ENCODE measurements at places on chromosomes 3 and 15.

DNA sequence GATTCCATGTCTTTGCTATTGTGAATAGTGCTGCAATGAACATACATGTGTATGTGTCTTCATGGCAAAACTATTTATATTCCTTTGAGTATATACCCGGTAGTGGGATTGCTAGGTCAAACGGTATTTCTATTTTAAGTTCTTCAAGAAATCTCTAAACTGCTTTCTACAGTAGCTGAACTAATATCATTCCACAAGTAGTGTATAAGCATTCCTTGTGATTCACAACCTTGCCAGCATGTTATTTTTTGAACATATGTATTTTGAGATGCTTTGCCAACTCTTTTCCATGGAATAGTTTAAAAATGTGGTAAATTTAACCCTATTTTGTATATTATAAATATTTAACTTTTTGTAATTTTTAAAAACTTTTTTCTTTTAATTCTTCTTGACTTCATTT lies 592.7 kb upstream of the NAALADL2 start:
- no peak for DNase-seq

DNA sequence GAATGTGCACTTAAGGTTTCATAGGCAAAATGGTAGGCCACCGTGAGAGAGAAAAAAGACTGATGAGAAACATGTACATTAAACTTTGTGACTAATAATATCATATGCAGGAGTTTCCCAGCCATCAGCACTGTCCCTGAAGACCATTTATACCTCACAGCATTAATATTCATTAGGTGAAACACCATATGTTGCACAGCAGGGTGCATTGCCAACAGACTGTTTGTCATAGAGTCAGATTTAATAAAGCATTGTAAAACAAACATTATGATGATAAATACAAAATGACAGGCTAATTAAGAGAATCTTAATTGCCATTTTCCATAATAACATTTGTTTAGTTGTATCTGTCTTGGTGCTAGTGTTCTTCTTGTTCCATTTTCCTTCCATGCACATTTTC lies 578.3 kb downstream of the EPHA3 start:
- DNase-seq = no peak

DNA sequence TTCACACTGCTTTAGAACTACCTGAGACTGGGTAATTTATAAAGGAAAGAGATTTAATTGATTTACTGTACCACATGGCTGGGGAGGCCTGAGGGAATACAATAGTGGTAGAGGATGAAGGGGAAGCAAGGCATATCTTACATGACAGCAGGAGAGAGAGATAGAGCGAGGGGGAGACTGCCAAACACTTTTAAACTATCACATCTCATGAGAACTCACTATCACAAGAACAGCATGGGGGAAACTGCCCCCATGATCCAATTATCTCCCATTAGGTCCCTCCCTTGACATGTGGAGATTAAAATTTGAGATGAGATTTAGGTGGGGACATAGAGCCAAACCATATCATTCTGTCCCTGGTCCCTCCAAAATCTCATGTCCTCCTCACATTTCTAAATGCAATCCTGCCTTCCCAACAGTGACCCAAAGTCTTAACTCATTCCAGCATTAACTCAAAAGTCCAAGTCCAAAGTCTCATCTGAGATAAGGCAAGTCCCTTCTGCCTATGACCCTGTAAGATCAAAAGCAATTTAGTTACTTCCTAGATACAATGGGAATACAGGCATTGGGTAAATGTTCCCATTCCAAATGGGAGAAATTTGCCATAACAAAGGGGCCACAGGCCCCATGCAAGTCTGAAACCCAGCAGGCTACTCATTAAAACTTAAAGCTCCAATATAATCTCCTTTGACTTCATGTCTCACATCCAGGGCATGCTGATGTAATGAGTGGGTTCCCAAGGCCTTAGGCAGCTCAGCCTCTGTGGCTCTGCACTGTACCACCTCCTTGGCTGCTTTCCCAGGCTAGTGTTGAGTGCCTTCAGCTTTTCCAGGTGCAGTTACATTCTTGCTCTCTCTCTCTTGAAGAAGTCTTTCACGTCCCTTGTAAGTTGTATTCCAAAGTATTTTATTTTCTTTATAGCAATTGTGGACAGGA lies 481.7 kb upstream of the TGFBR2 start:
- DNase-seq = peak; percentile 29

DNA sequence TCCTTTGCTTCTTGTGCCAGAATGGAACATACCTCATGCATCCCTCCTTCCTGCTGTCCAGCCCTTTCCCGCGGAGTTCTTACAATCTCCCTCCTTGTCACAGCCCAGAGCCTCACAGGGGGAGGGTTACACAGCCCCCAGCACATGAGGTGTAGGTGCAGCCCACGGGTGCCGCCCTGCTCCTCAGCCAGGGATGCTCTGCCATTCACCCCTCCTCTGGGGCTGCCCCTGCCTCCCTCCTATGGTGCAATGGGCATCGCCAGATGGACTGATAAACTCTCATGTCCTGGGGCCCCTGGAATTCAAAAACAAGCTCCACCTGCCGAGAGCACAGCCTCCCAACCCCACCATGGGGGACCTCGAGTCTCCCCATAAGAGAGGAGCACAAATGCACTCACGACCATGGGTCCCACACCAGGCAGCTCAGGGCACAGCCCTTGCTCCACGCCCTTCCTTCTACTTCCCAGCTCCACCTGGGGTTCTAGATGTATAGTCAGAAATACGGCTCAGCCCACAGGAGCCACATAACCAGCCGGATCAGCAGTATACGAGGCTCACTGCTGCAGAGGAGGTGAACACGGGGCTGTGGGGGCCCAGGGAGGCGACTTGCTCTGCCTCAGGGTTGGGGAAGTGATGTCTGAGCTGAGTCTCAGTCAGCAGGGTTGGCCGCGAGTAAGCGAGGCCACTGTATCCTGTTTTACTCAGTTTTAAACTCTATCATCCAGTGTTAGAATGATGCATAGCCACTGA lies 269.7 kb upstream of the LYSMD4 start:
- no peak for DNase-seq

- DNase-seq = no peak
Measured at GRCh38 chr3:32423534-32423933, 31.9 kb downstream of the CMTM7 start.

GRCh38 chr3:65526656-65527055 lies 512.1 kb downstream of the MAGI1 start:
- DNase-seq = no peak

- no peak for DNase-seq
Measured at GRCh38 chr3:49016414-49017228, 1.8 kb downstream of the DALRD3 start.

- no peak for DNase-seq
Measured at GRCh38 chr3:41111011-41111410, 88.3 kb upstream of the CTNNB1 start.

All from LoVo (cell line).